Uterus (tissue), 4 donors: ENCODE measurements at places on chromosomes 7 and 10. TPM values are rescaled to one million over a fixed set of nuclear protein-coding genes. Genes with fewer than 3 reads are reported as not detected.

DNA sequence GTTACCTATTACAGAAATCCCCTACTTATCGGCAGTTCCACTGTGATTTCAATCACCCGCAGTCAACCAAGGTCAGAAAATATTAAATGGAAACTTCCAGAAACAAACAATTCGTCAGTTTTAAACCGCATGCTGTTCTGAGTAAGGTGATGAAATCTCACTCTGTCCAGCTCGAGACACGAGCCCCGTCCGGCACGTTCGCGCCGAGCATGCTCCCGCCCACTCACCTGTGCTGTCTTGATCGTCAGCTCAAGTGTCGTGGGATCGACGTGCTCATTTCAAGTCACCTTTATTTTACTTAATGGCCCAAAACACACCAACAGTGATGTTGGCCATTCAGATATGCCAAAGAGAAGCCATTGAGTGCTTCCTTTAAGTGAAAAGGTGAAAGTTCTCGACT lies 21.2 kb downstream of the ESYT2 start:
- DNase-seq: no peak

- DNase-seq: no peak
Measured at GRCh38 chr7:131338173-131338572, 10.5 kb downstream of the MKLN1 start.

GRCh38 chr7:27533652-27534081 lies 129.0 kb downstream of the HIBADH start:
- no peak for DNase-seq

Gene GJD4
- not detected for total RNA-seq
